ENCODE measurements at places on chromosomes 1 and 21.
A peak's percentile ranks its signal among the peaks of the same experiment; 100 is the strongest.

GRCh38 chr21:31554511-31555022 lies 104.9 kb upstream of the SOD1 start:
- DNase-seq = no peak

DNA sequence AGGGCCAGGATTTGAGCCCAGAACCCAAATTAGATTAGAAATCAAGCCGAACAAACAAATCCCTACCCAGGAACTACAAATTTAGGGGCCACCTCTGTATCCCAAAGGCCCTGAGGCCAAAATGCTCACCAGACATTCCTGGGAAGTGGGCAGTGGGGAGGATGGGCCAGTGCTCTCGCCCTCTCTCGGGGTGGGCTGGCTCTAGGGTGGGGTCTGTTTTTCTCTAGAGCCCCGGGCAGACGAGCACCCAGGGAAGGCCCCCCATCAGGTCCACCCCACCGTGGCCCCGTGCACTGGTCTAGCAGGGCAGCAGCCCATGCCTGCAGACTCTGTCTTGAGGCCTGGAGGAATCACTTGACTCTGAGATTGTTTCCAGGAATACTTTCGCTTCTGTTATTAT lies 252.0 kb downstream of the RRAGC start:
- DNase-seq = no peak

DNA sequence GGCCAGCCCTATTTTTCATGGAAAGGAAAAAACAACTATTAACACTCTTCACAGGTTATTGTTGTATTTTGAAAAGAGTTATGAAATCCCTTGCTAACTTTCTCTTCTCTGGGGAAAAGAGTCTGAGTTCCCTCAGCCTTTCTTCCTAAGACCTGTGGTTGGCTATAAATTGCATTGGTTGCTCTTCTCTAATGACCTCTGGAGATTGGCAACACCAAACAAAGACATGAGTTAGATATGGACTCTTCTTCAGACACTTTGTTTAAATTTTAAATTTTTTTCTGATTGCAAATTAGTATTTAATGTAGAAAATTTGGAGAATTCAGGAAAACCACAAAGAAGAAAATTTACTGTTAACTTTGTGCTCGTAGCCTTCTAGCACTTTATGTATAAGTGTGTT lies 275.7 kb downstream of the PBX1 start:
- DNase-seq = no peak

GRCh38 chr1:91282695-91283420 lies 121.8 kb downstream of the HFM1 start:
- DNase-seq = peak; percentile 26

DNA sequence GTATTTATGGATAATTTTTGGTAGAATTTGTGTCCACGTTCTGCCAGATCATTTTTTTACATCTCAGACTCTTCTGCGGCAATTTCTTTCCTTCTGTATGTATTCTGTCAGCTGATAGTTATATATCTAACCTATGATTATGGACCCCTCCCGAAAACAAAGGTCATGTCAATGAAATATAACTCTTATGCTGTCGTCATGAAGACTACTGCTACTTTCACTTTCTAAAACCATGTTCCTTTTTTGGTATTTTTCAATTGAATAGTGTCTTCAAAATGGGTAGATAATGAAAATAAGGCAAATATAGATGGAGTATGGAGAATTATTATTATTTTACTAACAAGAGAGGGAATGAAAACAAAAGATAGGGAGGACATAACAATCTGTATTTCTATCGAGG lies 3.2 kb downstream of the ANGPTL1 start:
- no peak for DNase-seq

DNA sequence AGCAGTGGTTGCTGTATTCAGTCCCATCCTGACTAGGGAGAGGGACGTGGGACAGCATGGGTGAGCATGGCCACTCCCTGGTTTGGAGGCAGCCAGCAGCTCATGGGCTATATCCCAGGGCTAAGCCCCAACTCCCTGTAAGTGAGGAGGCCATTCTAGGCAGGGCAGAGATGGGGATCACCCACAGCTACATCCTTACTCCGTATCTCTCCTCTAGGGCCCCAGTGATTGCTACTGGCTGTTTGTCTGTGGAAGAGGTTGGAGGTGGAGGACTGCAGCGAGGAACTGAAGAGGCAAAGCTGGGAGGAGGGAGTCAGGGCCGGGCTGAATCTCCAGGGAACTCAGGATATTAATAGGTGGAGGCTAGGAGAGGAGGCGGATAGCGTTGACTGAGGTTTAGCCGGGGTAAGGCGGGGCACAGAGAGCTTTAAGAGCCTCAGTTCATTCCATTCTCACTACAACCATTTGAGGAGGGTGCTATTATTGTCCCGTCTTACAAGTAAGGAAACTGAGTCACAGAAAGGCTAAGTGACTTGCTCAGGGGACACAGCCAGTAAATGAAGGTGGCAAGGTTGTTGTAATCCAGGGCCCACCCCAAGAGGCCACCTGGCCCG lies 6.8 kb downstream of the OLIG2 start:
- DNase-seq = no peak

DNA sequence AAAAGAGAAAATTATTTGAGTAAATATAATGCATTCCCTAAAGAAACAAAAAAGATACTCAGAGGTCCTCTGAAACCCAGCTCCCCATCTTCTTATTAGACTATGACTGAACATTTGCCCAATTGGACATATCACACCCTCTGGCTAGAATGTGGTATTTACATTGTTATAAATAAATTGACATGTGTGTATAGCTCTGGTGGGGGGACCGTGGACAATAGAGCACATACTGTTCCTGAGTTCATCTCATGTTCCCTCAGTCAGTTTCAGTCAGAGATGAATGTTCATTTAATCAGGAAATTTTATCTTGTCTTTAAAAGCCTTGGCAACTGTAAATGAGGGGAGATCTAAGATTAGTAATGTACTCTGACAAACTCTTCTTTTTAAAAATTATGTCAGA lies 459.3 kb upstream of the ADAMTS5 start:
- no peak for DNase-seq

DNA sequence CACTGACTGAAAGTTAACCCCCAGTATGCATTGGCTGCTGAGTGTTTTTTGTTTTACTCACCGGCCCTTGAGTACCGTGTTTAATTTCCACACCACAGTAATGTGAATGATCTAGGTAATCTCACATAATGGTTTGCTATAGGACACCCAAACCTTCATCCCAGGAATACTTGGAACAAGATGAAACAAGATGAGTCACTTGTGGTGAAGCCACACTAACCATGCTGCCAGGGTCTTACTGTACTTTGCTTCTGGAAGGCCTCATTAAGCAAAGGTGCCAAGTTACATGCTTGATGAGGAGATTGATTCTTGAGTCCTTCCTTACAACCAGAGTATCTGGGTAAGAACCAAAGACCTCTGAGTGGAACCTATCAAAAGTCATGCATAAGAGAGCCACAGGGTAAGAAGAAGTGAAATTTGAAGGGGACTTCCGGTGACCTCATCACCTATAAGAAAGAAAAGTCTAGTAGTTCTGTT lies 163.3 kb downstream of the NRIP1 start:
- no peak for DNase-seq

GRCh38 chr1:202045705-202046104 lies 35.3 kb downstream of the ELF3 start:
- DNase-seq = no peak

Data from KG1 (cell line).